Activated T-helper 1 cell treated with Interleukin-2 at 50 U/mL for 16 hours (primary cell): ENCODE measurements at places on chromosomes 4 and X.

- DNase-seq, result no peak
Measured at GRCh38 chr4:77178560-77178959, 21.6 kb downstream of the CCNG2 start.

- DNase-seq, result no peak
Measured at GRCh38 chr4:144399927-144400326, 246.0 kb upstream of the HHIP start.

- no peak for DNase-seq
Measured at GRCh38 chr4:187962926-187963325, 32.6 kb upstream of the ZFP42 start.

DNA sequence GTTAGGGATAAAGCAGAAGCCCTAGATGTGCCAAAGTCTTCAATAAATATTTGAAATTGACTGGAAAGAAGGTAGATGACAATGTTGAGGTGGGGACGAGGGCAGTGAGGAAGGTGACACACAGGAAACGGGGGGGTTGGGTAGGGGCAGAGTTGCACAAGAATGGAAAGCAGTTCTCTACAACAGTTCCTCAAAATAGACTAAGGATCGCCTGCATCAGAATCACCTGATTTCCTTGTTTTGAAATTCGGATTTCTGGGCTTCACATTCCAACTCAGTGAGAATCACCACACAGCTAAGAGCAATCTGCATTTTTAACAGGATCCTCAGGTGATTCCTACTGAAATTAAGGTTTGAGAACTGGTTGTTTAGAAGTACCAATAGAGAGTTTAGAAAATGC is 70.6 kb downstream of the ARFIP1 start:
- DNase-seq, result no peak

GRCh38 chr4:7649741-7650531 is 215.2 kb upstream of the PSAPL1 start:
- peak; percentile 10 for DNase-seq
